Activated CD4-positive, alpha-beta memory T cell treated with anti-CD3 and anti-CD28 coated beads for 36 hours (primary cell): ENCODE measurements at places on chromosomes 7 and 10. TPM values are rescaled to one million over a fixed set of nuclear protein-coding genes. Genes with fewer than 3 reads are reported as not detected.

GRCh38 chr7:8221101-8221495 lies 40.9 kb downstream of the ICA1 start:
- no peaks in the 10 kb centered on the region for H3K36me3 ChIP-seq
- H3K4me1 ChIP-seq: peaks cover 2% of the 10 kb centered on the region
- no peak overlapping the region for H3K4me3 ChIP-seq
- no peak for DNase-seq

- no peak overlapping the region for H3K4me3 ChIP-seq
- H3K27ac ChIP-seq: peak overlapping the region; percentile 56
- no peak for DNase-seq
- H3K4me1 ChIP-seq: peaks cover 29% of the 10 kb centered on the region
- no peaks in the 10 kb centered on the region for H3K27me3 ChIP-seq
Measured at GRCh38 chr10:72058347-72058898, 29.9 kb downstream of the SPOCK2 start.

Gene EPHB4
- total RNA-seq: 3.6 TPM

Gene VENTX
- 0.12 TPM for total RNA-seq

GRCh38 chr7:131300572-131301466 lies 26.9 kb upstream of the MKLN1 start:
- H3K36me3 ChIP-seq: no peaks in the 10 kb centered on the region
- H3K4me1 ChIP-seq: peaks cover 2% of the 10 kb centered on the region
- H3K27ac ChIP-seq: no peak overlapping the region
